ENCODE measurements at places on chromosomes 2 and 18.

- DNase-seq: no peak
These were observed 18.8 kb upstream of the KIDINS220 start for GRCh38 chr2:8856176-8856575.

- no peak for DNase-seq
These were observed 141.0 kb downstream of the MAP2 start for GRCh38 chr2:209564816-209565215.

DNA sequence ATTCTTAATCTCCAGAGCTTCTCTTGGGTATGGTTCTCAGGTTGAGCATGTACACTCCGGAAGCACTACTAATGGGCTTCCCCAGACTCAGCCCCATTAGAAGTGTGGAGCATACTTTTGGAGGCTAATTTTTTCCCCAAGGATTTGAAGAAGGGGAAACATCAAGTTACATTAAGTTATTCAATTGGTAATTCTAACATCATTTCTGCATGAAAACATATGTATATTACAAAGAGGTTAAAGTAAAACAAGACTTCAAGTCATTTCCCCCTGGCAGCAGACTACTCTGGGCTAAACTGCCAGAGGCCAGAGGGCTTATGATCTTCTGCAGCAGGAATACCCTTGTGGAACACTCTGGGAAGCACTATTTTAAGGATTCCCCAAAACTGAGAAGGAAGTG is 227.7 kb upstream of the STK17B start:
- DNase-seq: no peak

- no peak for DNase-seq
These were observed 15.9 kb upstream of the VPS4B start for GRCh38 chr18:63438181-63438580.

- no peak for DNase-seq
These were observed 174.2 kb downstream of the LOXHD1 start for GRCh38 chr18:46482831-46483230.

DNA sequence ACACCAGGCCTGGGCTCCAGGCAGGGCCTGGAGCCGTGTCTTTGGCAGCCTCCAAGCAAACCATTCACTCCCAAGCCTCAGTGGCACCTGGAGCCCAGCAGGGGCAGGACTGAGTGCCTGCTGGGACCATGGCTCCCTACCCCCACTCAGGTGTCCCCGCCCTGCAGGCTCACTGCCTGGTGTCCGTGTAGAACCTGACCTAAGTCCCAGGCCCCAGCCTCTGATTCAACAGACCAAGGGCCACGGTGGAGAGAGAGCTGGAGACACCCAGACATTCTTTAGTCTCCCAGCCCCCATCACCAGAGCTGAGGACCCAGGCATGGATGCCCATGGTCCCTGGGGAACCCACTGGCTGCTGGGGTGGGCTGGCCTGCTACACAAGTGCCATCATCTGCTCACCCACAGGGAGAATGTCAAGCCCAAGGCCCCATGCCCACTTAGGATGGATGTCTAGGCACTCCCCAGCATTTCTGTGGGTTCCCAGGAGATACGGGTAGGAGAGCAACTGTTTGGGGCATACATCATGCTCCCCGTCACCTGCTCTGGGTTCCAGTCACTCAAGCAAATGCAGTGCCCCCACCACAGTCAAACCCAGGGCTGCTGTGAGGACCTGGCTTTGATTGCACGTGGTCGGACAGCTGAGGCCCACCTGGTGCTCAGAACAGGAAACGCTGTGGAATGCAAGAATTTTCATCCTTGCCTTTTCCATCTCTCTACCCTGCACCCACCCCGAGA is 42.9 kb upstream of the ATG16L1 start:
- DNase-seq: no peak

All from CD4-positive, alpha-beta T cell treated with Interleukin-6 at 100 ng/mL for 8 hours (primary cell).